ENCODE measurements at places on chromosomes 3 and 15.
A peak's percentile ranks its signal among the peaks of the same experiment; 100 is the strongest.

- peak; percentile 73 for DNase-seq
Observed at GRCh38 chr15:40825661-40826422, 2.7 kb downstream of the PPP1R14D start.

GRCh38 chr3:58840949-58841348 lies 174.4 kb upstream of the FAM3D start:
- no peak for DNase-seq

GRCh38 chr15:88828791-88829190 lies 25.6 kb downstream of the ACAN start:
- DNase-seq = no peak

- DNase-seq = no peak
Observed at GRCh38 chr3:100069472-100069871, 44.8 kb downstream of the FILIP1L start.

DNA sequence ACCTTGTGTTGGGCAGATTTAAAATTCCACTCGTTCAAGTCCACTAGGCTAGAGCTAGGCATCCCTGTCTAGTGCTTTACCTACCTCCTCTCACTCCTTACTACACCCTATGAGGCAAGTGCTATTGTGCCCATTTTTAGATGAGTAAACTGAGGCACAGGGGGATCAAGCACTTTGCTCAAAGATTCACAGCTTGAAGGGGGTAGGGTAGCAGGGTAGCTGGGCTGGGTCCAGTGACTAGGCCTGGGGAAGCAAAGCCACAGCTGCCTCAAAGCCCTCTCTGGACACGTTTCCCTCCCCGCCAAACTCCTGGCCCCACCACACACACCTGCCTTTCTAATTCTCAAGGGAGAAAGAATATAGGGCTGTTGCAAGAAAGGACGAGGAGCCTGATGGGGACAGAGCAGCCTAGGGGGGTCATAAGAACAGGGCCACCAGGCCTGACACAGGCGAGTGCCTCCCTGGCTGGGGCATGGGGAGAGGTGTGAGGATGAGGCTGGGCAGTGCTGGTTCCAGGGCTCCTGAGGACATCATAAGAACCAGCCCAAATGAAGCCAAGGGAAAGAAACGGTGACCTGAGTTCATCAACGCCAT lies 34.8 kb upstream of the SFMBT1 start:
- DNase-seq = no peak

DNA sequence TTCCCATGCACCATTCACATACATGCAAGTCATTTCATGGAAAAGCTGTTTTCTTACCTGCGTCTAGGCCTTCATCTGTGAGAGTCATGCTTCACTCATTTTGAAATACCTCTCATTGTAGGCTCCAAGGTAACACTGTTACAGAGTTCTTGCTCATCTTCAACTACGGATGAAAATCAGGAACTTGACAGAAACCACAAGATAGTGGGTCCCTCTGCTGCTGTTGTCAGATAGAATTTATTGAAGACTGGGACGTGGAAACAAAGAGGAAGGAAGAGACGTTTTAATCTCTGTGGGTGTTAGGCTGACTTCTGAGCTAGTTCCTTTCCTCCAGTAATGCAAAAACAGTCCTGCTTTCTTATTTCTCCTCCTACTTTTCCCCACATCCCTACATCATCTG lies at the start of gene P2RY14:
P2RY14 (minus strand) TSS at position 313 of the 400 bp plus-strand sequence. CDS start 64,226 bp downstream, outside the sequence.
- DNase-seq = no peak

DNA sequence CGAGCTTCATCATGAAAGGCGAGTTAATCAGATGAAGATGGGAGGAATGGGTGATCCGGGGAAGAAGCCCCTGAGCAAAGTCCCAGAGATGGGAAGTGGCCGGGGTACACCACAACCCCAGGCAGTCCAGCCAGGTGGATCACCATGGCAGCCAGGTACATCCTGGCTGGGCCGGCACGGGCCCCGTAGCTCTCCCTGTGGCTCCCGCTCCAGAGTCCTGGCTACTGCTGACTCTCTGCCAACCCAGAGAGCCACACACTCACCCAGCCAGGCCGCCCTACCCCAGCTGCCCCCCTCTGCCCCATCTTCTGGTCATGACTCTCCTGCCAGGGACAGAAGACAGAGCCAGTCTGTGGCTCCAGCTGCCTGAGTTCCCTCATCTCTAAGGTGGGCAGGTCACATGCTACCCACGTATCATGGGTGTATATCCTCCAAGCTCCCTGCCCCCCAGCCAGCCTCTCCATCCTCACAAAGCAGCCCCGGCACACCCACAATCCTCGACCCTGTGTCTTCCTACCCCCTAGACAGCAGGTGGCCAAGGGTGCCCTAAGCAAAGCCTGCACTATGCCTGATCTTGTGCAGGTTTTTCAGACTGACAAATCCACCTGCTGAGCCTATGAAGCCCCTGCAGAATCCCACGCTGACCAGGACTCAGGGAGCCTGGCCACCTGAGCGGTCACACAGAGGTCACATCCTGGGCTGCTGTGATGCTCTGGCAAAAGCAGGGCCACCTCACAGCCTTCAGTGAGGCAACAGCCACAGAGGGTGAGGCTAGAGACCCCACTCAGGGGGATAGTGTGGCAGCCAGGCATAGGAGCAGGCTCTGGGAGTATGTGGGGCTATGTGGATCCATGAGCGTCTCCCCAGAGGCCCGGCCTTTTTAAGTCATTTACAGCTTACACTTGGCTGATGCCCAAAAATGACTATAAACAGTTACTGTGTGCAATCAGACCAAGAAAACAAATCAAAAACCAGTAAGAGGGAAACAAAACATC lies 13.2 kb downstream of the XXYLT1 start:
- peak; percentile 25 for DNase-seq

GRCh38 chr15:55768670-55769185 lies 25.8 kb upstream of the PRTG start:
- DNase-seq = no peak

- DNase-seq = no peak
Observed at GRCh38 chr15:91047545-91048199, 25.3 kb upstream of the VPS33B start.

DNA sequence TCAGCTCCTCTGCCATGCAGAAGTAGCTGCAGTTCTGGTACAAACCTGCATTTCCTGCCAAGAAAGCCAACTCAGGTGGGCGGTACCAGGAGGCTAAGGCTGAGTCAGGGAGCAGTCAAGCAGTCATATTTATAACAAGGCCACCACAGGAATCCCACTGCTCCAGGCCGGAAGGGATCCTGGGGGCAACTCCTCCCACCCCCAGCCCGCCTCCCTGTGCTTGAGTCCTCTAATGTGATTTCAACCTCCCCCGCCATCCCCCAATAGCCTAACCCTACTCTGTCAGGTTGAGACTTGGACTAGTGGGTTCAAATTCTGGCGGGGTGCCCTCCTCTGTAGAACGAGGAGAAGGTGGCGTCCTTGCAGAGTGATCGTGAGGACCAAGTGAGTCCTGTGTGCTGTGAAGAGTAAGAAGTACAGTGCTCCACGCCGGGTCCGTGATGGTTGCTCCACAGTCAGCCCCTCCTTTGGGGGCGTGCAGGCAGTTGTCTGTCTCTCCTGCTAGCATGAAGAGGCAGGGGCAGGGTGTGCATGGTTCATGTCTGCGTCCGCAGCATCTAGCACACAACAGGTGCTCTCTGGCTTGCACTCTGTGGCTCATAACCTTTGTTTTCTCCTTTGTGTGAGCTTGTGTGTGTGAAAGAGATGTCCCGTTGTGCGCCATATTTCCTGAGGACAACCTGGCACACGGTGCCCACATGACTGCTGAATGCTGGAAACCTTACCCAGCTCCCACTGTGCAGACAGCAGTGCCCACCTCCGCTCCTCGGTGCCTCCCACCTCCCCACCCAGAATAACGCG lies 78.3 kb downstream of the SMAD6 start:
- peak; percentile 94 for DNase-seq

Data from astrocyte of the hippocampus (primary cell).